SIG-M5 (cell line): ENCODE measurements at places on chromosomes 2 and 18.

- no peak for DNase-seq
Observed at GRCh38 chr2:28349546-28350165, 43.0 kb upstream of the FOSL2 start.

DNA sequence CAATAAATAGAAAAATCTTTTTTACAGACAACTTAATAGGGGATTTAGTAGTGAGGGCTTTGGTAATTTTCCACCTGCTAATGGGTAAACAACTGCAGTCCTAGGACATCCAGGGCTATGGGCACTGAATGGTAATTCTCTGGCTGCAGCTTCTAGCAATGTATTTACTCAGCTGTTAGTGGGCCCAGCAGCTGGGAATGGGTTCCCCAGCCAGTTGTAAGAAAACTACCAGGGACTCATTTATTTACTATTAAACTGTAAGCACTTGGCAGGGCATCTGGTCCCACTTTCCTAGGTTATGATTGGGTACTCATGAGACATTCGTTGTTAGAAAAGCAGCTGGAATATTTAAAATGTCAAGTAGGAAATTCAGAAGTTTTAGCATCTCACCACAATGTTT lies 363.8 kb upstream of the TRIB2 start:
- no peak for DNase-seq

DNA sequence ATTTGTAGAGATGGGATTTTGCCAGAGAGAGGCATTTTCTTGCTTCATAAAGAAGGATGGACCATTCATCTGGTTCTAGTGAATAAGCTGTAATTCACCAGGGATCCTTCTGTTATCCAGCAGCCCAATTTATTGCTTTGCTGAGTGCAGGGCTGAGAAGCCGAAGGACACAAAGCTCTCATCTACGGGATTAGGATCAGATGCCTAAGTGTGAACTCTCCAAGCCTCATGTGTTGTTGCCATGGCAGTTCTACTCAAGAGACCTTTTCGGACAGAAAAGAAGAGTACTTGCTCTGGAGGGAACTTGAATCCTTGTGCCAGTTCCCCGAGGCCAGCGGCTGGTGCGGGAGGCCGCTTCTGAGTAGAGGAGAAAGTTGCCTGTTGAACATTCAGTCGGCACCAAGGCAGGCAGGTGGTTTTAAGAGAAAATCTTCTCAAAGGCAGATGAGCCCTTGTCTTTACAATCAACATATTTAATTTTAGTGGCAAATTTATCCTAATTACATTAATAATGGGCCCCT lies 38.4 kb upstream of the MBP start:
- no peak for DNase-seq

GRCh38 chr18:36711813-36712444 lies 116.9 kb downstream of the TPGS2 start:
- no peak for DNase-seq

DNA sequence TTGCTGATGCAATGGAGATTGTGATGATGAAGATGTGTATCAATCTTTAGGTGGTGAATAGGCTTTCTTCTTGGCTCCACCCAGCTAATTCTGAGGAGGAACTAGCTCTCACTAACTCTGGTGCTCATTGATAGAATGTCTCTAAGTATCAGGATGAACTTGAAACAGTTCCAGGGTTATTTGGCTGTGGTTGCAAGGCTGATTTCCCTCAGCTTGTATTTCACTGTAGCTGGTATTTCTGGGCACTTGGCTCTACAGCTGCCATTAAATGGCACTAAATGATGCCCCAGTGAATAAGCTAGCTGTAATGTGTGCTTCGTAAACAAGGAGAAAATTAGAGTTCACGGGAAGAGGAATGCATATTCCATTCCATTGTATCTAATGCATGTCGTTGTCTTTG lies 241.2 kb downstream of the RPIA start:
- no peak for DNase-seq

- DNase-seq: no peak
Observed at GRCh38 chr18:49112031-49112430, 161.3 kb upstream of the SMAD7 start.

GRCh38 chr2:120612931-120613330 lies 122.7 kb upstream of the GLI2 start:
- DNase-seq: no peak

DNA sequence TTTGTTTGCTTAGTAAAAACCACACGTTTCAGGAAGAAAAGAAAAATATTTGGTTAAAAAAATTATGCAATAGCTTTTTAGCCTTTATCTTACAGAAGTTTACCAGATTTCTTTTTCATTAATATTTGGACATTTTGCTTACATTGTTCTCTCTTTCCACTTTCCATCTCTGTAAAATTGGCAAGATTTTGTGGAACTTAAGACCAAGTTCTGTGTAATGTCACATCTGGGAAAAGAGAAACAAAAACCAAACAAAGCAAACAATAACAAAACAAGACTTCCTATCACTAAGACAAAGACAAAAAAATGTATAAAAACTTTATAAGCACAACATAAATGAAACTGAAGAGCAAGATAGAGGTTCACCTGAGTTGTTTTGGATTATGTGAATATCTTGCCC lies 1392.1 kb upstream of the CELF4 start:
- no peak for DNase-seq

GRCh38 chr2:107687073-107687472 lies 139.6 kb upstream of the RGPD4 start:
- no peak for DNase-seq

DNA sequence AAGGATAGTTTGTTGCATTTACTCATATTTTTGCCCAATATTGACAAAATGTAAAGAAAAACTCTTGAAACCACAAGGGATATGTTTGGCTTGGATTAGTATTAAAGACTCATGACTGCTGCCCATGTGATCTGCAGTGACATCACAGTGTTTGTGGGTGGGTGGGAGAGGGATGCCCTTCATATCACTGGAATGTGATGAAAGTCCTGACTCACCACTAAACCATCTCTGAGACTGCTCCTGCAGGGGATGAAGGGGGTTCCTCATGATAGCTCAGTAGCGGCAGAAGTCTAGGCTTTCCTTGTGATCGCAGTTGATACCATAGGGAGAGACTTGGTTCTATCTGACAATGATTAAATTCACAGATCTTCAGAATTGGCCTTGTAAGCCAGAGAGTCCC lies 451.2 kb downstream of the CNTNAP5 start:
- no peak for DNase-seq

DNA sequence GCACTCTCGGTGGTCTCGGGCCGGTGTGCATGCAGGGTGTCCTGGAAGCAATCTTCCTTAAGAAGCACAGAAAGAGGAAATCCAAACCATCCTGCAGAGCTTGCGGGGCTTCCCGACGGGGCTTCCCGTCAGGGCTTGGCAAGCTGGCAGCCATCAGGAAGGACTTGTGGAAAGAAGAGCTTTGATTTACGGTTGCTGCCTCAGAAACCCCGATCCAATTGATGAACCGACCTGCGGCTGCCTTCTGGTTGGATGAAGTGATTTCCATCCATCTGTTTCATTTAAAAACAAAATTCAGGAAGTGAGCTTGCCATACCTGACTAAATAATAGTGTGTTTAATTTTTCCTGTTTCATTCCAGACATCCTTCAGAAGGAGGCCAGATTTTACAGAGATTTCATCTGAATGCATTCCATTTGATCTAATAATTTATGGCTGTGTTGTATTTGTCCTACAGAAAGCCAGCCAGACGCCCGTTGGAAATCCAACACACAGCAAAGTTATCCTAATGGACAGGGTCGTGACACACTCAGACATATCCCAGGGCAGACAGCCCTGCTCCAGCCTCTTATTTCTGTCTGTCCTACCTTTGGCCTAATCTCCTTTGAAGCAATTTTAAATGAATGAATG lies 141.3 kb downstream of the SEPTIN10 start:
- no peak for DNase-seq

- DNase-seq: no peak
Observed at GRCh38 chr2:63488118-63488713, 100.1 kb downstream of the WDPCP start.

GRCh38 chr18:5997361-5997760 lies 102.0 kb upstream of the TMEM200C start:
- DNase-seq: no peak

- no peak for DNase-seq
Observed at GRCh38 chr2:50143822-50144575, 887.9 kb downstream of the NRXN1 start.

GRCh38 chr2:31327505-31327904 lies 87.0 kb downstream of the XDH start:
- no peak for DNase-seq

DNA sequence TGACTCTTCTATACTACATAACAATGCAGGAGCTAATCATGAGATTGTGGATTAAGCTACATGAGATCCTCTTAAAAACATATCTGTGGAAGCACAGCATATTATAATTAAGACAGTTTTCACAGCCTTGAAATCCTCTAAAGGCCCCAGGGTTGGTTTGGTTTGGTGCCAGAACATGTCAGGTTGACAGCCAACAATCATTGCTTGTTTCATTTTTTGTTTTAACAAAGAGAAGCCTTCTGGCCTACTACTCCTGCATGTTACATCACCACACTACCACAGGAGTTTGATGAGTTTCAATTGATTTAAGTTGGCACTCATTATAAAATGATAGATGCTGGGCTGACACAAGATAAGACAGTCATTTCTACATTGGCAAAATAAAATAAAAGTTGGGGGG lies 255.9 kb upstream of the ERBB4 start:
- DNase-seq: no peak
